Stimulated activated CD4-positive, alpha-beta T cell treated with anti-CD3 and anti-CD28 coated beads, Interleukin-4, amount 100 ng/mL, for 1 hour (primary cell): ENCODE measurements at places on chromosomes 5 and 9.

- DNase-seq: no peak
Observed at GRCh38 chr5:14775857-14776256, 95.7 kb downstream of the ANKH start.

GRCh38 chr9:84563691-84564090, 105.8 kb upstream of the NTRK2 start:
- DNase-seq: no peak

- DNase-seq: no peak
Observed at GRCh38 chr9:35656831-35657545, 831 bp downstream of the RMRP start.

GRCh38 chr9:114097613-114098020, 1.5 kb downstream of the KIF12 start:
- DNase-seq: no peak

DNA sequence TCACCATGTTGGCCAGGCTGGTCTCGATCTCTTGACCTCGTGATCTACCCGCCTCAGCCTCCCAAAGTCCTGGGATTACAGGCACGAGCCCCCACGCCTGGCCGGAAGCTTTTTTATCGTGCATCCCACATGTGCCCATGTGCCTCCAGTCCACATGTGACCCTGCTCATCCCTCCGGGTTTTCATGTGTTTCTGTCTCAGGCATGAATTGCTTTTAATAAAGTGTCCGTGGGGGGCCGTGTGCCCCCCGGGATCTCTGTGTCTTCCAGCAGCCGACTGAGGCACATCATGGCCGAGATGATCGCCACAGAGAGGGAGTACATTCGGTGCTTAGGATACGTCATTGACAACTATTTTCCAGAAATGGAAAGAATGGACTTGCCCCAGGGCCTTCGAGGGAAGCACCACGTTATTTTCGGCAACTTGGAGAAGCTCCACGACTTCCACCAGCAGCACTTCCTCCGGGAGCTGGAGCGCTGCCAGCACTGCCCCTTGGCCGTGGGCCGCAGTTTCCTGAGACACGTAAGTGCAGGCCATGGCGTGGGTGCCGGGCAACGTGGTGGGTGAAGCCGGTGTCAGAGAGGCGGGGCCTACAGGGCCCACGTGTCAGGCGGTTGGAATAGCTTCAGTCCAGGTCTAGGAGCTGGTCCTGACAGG, 22.1 kb upstream of the LRRC14B start:
- DNase-seq: no peak

GRCh38 chr9:78919701-78920100, 622.8 kb downstream of the PSAT1 start:
- DNase-seq: no peak

DNA sequence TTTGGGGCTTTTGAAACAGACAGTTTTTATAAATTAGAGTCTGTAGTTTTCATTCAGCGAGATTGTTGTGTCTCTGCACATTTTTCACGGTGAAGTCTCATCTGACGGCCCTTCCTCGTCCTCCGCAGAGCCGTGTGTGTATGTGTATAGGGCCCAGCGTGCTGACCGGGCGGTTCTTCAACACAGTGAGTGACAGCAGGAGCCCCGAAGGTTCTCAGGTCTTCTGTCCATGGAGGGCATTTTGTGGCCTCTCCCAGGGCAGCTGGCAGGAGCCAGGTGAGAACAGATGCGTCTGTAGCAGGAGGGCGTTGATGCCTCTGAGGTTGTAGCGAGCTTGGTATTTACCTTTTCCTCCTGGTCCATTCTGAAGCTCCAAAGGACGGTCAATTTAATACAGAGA, 116.0 kb upstream of the LPCAT1 start:
- no peak for DNase-seq

- no peak for DNase-seq
Observed at GRCh38 chr5:67496051-67496450, 299.5 kb upstream of the CD180 start.

GRCh38 chr5:141172381-141173204, at the start of gene PCDHB7:
PCDHB7 (plus strand) TSS chr5:141172644; CDS start chr5:141172836, 192 bp downstream.
- peak; percentile 14 for DNase-seq

- DNase-seq: no peak
Observed at GRCh38 chr5:123455095-123455494, 31.9 kb upstream of the CEP120 start.

DNA sequence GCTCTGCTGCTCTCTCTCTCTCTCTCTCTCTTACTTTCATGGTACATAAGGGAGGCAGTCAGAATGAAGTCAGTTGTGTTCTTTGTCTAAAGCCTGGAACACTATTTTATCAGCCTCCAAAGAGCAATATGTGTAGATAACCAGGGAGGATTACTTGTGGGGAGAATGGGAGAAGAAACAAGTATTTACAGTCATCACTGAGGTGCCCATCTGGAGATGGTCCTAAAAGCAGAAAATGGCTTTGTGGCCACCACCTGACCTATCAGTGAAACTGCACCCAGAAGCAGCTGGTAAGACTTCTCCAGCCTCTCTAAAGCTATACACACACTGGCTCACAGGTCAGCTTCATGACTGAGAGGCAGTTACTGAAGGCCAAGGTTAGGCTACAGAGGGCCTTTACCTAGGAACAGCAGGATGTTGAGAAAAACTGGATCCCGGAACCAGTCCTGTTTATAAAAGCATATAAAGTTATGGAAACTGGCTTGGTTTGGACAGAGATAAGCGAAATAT, 75.1 kb downstream of the MRPS27 start:
- DNase-seq: no peak

GRCh38 chr9:137756045-137756744, 121.4 kb upstream of the CACNA1B start:
- DNase-seq: no peak

- DNase-seq: no peak
Observed at GRCh38 chr5:157029457-157029856, 29.5 kb downstream of the HAVCR1 start.

DNA sequence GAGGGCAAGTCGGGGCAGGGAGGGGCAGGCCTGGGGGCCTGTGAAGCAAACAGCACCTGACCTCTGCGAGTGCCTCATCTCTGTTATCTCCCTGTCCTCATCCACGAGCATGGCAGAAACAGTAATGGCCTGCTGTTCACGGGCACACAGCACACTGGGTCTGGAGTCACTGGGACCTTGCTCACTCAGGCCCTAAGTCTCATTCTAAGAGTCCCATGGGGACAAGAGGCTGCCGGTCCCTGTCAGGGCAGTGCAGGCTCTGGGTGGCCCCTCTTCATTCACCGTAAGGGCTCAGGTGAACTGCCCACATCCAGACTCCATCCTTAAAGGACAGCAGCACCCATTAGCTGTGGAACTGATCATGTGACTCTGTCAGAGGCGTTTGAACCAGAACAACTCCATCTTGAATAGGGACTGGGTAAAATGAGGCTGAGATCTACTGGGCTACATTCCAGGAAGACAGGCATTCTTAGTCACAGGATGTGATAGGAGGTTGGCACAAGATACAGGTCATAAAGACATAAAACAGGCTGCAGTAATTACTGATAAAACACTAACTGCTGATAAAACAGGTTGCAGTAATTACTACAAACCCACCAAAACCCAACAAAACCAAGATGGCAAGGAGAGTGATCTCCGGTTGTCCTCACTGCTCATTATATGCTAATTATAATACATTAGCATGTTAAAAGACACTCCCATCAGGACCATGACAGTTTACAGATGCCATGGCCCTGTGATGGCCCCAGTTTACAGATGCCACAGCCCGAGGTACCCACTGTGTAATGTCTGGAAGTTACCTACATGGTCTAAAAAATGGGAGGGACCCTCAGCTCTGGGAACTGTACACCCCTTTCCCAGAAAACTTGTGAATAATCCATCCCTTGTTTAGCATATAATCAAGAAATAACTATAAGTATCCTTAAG, 28.7 kb downstream of the BICD2 start:
- DNase-seq: no peak

- no peak for DNase-seq
Observed at GRCh38 chr9:81513059-81513458, 176.3 kb downstream of the TLE1 start.

DNA sequence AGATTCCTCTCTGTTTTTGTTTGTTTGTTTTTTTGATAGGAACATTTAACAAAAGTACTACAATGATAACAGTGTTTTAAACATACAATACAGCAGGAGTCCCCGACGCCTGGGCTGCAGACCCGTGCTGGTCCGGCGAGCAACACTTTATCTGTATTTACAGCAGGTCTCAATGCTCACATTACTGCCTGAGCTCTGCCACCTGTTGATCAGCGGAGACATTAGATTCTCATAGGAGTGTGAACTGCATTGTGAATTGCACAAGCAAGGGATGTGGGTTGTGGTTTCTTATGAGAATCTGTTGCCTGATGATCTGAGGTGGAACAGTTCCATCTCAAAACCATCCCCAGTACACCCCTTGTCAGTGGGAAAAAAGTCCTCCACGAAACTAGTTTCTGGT, 1068.5 kb upstream of the CDH10 start:
- DNase-seq: no peak
